Vagina (tissue), 2 donors: ENCODE measurements at places on chromosomes 1 and 21. TPM values are rescaled to one million over a fixed set of nuclear protein-coding genes. Genes with fewer than 3 reads are reported as not detected.

DNA sequence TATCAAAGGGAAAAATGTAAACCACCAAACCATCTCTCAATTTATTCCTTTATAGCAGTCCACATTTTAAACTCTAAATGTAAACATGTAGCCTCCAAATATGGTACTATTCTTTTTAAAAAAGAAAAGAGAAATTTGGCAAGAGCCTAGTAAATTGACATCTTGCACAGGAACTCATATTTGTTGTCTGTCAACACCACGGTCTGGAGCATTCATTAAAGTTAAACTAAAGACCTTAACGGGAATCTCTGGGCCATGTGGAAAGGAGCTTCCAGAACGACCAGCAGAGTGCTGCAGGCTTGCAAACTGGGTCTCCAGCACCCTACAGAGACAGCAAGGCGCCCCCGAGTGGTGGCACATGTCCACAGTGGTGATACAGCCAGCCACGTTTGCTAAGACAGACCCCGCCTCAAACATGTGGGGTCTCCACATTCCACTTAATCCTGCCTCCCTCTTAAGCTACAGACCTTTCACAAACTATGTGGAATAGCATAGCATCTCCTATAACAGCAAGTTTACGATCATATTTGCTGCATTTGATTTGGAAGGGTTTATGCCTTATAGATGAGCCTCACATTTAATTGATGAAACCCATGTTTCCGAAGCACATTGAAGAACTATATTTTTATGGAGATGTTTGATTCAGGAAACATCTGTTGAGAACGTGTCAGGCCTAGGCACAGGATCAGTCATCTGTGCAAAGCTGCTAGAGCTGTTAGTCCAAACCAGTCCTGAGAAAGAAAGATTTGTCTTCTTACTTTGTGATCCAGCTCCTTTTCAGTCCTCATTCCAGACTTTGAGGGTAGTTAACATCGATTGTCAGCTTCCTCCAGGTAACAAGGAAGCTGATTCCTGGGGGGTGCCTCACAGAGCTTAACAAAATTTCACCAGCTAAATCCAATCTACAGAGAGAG lies 96.4 kb upstream of the BACE2 start:
- H3K36me3 ChIP-seq, result no peaks in the 10 kb centered on the region
- no peak for DNase-seq
- H3K27me3 ChIP-seq, result no peaks in the 10 kb centered on the region
- no peak overlapping the region for H3K4me3 ChIP-seq
- no peaks in the 10 kb centered on the region for H3K4me1 ChIP-seq

GRCh38 chr1:223840254-223840653 lies 5.5 kb downstream of the TP53BP2 start:
- no peaks in the 10 kb centered on the region for H3K27me3 ChIP-seq
- no peaks in the 10 kb centered on the region for H3K36me3 ChIP-seq
- no peak overlapping the region for H3K4me3 ChIP-seq
- peaks cover 73% of the 10 kb centered on the region for H3K4me1 ChIP-seq
- no peak for DNase-seq

GRCh38 chr1:31699341-31699891 lies 4.4 kb downstream of the COL16A1 start:
- H3K4me3 ChIP-seq, result no peak overlapping the region
- H3K27me3 ChIP-seq, result no peaks in the 10 kb centered on the region
- no peak for DNase-seq
- H3K36me3 ChIP-seq, result peaks cover 37% of the 10 kb centered on the region
- peak overlapping the region; percentile 87 for H3K27ac ChIP-seq

DNA sequence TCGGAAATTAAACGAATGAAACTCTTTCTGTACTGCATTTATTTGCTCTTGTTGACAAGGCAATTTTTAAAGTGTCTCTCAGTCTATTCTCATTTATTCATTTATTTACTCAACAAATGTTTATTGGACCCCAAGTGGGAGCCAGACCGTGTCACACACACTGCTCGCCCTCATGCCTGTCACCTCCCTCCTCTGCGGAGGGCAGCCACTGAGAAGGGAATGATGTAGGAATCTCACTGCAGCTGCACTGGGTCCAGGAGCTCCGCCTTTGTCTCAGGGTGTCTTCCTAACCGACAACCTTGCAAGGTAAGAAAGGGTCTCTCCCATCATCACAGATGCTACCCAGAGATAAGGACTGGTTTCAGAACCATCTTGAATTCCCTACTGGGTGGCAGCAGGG lies 14.1 kb upstream of the KLHDC7A start:
- no peak overlapping the region for H3K4me3 ChIP-seq
- no peak for DNase-seq
- H3K27ac ChIP-seq, result no peak overlapping the region
- no peaks in the 10 kb centered on the region for H3K4me1 ChIP-seq

GRCh38 chr1:113197719-113198330 lies 124.8 kb downstream of the LRIG2 start:
- H3K4me3 ChIP-seq, result no peak overlapping the region
- DNase-seq, result no peak
- H3K36me3 ChIP-seq, result no peaks in the 10 kb centered on the region
- H3K27me3 ChIP-seq, result no peaks in the 10 kb centered on the region
- no peak overlapping the region for H3K27ac ChIP-seq
- H3K4me1 ChIP-seq, result peaks cover 8% of the 10 kb centered on the region

Gene SLC45A3
- total RNA-seq, result 0.25 TPM

DNA sequence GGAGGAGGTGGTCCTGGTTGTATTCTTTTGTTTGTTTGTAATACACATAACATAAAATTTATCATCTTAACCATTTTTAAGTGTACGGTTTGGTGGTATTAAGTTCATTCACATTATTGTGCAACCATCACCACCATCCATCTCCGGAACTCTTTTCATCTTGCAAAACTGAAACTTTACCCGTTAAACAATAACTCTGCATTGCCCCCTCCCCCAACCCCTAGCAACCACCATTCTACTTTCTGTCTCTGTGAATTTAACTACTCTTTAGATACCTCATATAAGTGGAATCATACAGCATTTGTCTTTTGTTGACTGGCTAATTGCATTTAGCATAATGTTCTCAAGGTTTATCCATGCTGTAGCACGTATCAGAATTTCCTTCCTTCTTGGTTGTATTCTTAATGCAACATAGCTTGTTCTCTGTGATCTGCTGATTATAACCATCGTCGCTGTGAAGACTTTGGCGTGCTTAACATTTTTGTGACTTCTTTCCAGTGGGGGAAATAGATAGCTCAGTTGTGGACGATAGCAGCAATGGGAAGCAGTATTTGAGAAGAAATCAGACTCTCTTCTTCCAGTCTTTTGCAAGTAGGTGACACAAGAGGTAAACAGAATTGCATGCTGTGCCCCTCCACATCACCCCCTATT lies 117.5 kb upstream of the HOOK1 start:
- no peak overlapping the region for H3K27ac ChIP-seq
- no peaks in the 10 kb centered on the region for H3K27me3 ChIP-seq
- no peak overlapping the region for H3K4me3 ChIP-seq
- DNase-seq, result no peak
- H3K36me3 ChIP-seq, result no peaks in the 10 kb centered on the region
- H3K4me1 ChIP-seq, result peaks cover 17% of the 10 kb centered on the region

DNA sequence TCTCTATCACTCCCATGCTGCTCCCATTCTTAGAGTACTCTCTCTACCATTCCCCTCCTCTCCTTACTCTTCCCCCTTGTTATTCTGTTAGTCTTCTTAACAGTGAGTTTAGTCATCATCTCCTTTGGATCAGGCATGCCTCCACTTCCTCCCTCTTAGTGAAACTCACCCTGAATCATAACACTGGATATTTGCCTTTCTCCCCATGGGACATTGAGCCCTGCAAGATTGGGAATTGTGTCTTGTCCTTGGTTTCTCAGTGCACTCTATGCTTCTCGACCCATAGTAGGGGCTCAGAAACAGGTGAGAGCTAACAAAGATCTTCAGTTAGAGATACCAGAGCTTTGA lies 68.3 kb upstream of the GCLM start:
- H3K27ac ChIP-seq, result no peak overlapping the region
- H3K4me3 ChIP-seq, result no peak overlapping the region
- H3K27me3 ChIP-seq, result no peaks in the 10 kb centered on the region
- H3K4me1 ChIP-seq, result peaks cover 14% of the 10 kb centered on the region
- DNase-seq, result no peak
- H3K36me3 ChIP-seq, result no peaks in the 10 kb centered on the region

DNA sequence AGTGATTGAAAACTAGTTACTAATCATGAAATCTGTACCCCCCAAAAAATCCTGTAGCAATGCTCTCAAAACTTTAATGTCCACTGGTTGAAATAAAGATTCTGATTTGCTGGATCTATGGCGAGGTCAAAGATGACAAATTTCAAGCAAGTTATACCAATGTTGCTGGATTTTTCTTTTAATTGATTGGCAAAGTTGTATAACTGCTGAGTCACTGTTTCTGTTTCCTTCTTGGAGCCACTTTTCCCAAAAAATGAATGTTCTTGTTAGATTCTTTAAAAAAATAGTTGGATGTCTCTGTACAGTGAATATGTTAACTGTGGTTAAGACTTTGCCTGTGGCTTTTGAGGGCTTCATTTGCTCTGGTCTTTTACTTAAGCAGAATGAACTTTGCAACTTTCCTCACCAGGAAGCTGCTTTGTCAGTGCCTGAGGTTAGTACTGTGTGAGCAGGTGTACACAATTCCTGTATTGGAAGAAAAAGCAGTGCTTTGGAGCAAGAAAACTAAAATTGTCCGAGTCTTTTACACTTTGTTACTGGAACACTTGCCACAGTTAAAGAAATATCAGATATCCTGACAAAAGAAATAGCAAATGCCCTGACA lies 1211.9 kb downstream of the MRPL39 start:
- no peaks in the 10 kb centered on the region for H3K36me3 ChIP-seq
- no peaks in the 10 kb centered on the region for H3K27me3 ChIP-seq
- H3K27ac ChIP-seq, result no peak overlapping the region
- no peaks in the 10 kb centered on the region for H3K4me1 ChIP-seq

DNA sequence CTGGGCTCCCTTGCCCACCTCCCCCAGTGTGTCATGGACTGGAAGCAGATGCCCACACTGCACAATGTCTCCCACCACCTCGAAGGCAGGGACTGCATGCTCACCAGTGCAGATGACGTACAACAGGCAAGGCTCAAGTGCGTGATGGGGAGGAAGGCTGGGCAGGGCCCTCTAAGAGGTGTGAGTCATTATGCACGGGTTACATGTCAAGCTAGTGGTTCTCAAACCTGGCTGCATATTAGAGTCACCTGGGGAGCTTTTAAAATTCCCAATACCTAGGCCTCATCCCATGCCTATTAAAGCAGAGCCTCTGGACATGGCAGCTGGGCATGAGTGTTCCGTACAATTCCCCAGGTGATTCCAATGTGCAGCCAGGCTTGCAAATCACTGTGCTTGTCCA lies 137.9 kb upstream of the NGF start:
- H3K4me1 ChIP-seq, result no peaks in the 10 kb centered on the region
- DNase-seq, result no peak
- H3K27ac ChIP-seq, result no peak overlapping the region
- no peak overlapping the region for H3K4me3 ChIP-seq
- no peaks in the 10 kb centered on the region for H3K27me3 ChIP-seq

GRCh38 chr1:192959657-192960186 lies 99.4 kb downstream of the UCHL5 start:
- no peak for DNase-seq
- H3K4me3 ChIP-seq, result no peak overlapping the region
- no peaks in the 10 kb centered on the region for H3K27me3 ChIP-seq

- no peak for DNase-seq
- no peaks in the 10 kb centered on the region for H3K27me3 ChIP-seq
- no peak overlapping the region for H3K27ac ChIP-seq
- H3K4me1 ChIP-seq, result no peaks in the 10 kb centered on the region
Observed at GRCh38 chr1:37448185-37448584, 26.2 kb upstream of the ZC3H12A start.
